ENCODE measurements at places on chromosomes 3 and 15.

GRCh38 chr15:90868261-90868689 is at the start of gene FURIN:
TSS of gene FURIN (plus strand) at chr15:90868588. CDS start at chr15:90875741, 7,153 bp downstream.
- DNase-seq = peak; percentile 76

DNA sequence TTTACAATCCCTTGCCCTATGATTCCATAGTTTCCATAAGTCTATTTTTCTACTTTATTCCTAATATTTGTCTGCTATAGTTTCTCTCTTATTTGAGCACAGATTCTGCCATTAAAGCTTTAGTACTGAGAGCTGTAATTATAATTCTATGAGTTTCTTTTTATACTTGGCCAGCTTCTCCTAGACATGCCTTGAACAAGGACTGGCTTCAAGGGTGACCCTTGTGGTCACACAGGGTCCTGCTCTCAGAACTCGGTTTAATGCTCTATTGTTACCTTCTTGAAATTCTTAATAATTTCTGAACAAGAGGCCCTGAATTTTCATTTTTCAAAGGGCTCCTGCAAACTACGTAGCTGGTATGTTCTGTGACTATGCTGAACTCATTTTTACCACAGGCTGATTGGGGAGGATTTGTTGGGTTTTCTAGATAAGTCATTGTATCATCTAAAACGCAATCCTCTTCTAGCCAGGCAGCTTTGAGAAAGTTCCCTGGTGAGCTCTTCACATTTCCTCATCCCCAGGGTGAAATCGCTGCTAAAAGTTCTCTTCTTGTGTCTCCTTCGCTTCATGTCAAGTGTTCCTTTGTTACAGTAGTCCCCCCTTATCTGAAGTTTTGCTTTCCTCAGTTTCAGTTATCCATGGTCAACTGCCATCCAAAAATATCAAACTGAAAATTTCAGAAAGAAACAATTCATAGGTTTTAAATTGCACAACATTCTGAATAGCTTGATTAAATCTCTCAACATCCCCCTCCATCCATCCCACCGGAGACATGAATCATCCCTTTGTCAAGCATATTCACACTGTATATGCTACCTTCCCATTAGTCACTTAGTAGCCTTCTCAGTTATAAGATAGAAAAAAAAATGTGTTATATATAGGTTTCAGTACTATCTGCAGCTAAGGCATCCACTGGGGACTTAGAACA is 12.6 kb upstream of the PLCL2 start:
- peak; percentile 27 for DNase-seq

DNA sequence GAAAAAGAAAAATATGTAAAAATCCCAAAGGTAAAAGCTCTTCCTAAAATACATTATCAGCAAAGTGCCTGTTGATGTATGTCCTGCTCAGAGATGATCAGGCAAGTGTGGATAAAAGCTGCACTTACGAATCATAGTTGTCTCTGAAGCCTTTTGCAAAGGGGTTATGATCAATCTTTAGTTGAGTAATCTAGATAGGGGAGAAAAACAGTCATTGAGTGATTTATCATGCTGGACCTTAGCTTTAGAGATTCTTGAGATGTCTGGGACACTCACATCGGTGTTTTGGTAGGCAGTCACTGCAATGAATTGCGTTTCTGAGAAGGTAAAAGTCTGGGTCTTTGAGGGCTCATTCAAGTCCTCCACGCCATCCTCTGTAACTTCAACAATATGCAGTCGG is 3.7 kb downstream of the EOMES start:
- no peak for DNase-seq

DNA sequence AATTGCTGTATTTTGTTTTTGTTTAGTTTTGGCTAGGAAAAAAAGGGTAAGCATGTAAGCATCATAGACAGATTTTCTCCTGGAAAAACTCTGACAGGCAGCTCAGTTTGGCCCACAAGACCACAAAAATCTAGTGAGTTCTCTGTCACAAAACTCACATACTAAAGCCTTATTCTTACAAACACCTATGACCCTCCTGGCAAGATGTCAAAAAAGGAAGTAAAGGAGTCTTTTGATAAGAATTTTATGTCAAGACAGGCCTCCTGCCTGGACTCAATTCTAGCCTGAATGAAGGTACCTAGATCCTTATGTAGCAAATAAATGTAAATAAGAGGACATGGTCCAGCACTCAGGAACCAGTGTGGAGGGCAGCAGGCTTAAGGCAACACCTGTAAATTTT is 668.3 kb upstream of the ZNF385D start:
- no peak for DNase-seq

GRCh38 chr3:122928396-122929187 is 99.0 kb downstream of the SEMA5B start:
- no peak for DNase-seq

DNA sequence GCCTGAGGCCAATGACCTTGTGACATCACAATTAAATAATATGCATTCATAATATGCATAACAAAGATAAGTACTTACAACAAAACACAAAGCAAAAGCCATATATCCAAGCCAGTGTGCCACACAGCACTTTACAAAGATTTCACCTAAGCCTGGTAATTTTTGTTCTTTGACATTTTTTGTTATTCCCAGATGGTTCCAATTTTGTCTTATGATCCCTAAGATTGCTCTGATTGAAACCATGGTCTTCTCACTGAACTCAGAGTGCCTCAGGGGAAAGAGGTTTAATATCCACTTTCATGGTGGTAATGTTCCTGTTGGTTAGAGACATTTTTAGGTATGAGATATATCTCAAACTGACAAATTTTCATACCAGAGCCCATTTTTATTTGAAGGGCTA is 29.1 kb downstream of the RETNLB start:
- no peak for DNase-seq

- no peak for DNase-seq
Observed at GRCh38 chr15:94029495-94029894, 201.9 kb upstream of the MCTP2 start.

- DNase-seq = no peak
Observed at GRCh38 chr3:189908646-189909045, 212.1 kb downstream of the P3H2 start.

- no peak for DNase-seq
Observed at GRCh38 chr3:107446706-107447105, 69.5 kb downstream of the CCDC54 start.

GRCh38 chr3:64152086-64152485 is 73.2 kb downstream of the PRICKLE2 start:
- DNase-seq = no peak

DNA sequence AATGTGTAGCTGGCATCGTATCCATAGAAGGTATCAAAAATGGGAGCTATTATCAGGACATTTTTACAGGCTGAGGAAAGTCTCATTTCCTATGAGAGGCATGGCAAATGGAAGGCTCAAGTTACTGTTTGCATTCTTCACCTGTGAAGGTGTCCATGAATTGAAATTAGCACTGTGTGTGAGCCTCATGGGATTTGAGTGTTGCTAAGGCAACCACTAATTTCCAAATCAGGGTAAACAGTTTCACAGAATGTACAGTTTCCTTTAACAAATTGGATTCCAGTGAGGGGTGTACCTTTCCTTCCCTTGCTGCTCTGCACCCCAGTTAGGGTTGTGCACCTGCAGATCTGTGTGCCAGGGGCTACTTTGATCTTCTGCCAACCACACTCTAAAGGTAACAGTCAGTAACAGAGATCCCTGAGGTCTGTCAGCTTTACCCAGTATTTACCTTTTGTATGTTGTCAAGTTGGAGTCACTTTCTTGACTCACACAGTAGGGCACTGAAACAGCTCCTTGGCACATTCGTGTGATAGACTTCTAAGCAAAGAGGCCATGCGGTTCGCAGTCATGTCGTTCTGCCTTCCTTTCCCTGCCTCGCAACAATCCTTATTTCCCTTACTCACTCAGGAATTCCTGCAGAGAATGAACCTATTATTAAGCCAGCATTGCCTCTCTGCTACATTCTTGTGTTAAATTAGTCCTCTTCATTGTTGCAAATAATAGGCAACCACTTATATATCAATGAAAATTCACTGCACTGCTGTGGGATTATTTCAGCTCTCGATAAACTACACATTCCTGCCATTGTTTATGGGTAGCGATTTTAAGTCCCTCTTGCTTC is 129.8 kb upstream of the GBE1 start:
- DNase-seq = no peak

- no peak for DNase-seq
Observed at GRCh38 chr3:125200731-125201139, 11.8 kb downstream of the SLC12A8 start.

GRCh38 chr3:25603703-25604102 is 61.0 kb downstream of the TOP2B start:
- DNase-seq = peak; percentile 84

DNA sequence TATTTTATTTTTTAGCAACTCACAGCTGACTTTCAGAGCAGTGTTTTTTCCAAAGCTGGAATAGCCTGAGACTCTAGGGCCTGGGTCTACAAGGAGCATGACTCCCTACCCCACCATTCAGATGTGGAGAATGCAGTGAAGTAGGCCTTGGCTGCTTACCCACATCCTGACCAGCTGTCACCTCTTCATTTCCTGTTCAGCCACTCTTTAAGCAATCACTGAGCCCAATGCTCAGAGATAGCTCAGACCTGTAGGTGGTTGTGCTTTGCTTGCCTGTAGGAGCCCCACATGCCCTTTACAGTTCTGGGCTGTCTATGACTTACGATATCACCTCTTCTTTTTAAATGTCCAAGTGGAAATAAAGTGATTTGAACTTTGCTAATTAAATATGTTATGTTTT is 148.1 kb downstream of the NEK11 start:
- no peak for DNase-seq

DNA sequence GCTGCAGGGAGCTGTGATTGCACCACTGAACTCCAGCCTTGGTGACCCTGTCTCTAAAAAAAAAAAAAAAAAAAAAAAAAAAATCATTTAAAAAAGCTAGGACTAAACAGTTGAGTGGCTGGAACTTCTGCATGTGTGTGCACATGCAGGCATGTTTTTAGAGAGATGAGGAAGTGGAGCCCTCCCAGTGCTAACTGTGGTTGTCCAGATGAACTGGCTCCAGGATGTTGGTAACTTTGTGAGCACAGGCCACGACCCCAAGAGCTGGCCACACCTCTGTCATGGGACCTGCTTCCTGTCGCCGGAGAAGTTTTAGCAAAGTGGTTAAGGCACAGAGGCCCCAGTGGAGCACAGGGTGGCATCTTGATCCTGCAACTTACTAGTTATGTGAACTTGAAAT is 27.0 kb downstream of the CHCHD6 start:
- peak; percentile 25 for DNase-seq

DNA sequence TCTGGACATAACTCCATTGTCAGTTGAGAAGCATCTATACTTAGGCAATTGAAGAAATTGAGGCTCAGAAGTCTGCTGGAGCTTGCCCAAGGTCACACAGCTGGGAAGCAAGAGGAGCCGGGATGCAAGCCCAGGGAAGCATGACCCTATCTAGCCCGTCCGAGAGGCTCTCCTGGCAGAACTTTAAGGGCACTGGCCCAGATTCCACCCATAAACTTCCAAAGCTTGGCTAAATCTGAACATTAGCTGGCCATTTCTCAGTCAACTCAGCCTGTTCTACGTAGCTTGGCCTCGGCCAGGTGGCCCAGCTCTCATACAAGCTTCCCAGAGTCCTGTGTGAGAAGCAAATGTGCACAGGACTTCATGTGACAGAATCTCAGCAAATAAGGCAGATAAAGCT is 75.8 kb downstream of the LRIG1 start:
- no peak for DNase-seq

DNA sequence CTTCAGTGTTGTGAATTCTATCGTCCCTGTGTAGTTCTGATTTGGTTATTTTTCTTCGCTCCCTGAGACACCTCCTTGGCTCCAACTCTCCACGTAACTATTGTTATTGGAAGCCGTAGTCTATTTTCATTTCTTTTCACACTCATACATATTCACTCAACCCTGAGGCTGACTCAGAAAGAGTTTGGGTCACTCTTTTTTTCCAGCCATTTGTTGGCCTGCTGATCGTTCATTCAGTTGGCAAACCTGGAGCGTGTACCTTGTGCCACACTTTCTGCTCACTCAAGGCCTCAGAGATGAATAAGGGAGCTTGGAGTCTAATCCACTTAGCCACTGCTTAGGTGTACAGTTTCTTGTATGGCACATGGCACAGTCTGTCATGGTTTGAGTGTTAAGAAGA is 22.4 kb downstream of the GYG1 start:
- DNase-seq = no peak

DNA sequence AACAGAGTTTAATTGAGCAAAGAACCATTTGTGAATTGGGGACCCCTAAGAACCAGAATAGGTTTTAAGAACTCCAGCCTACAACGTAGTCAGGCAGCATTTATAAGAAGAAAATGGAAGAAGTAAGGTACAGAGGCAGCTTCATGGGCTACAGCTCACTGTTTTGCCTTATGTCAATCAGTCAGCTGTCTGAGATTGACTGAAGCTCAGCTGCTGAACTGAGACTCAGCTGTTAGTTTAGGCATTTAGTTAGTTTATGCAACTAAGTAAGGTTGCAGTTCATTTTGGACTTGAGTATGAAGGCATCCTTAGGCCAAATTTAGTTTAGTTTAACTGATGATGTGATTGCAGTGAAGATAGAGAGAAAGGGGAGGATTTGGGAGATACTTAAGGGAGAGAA is 34.1 kb upstream of the RASA2 start:
- DNase-seq = no peak

- no peak for DNase-seq
Observed at GRCh38 chr3:66582721-66583423, 82.0 kb upstream of the LRIG1 start.

DNA sequence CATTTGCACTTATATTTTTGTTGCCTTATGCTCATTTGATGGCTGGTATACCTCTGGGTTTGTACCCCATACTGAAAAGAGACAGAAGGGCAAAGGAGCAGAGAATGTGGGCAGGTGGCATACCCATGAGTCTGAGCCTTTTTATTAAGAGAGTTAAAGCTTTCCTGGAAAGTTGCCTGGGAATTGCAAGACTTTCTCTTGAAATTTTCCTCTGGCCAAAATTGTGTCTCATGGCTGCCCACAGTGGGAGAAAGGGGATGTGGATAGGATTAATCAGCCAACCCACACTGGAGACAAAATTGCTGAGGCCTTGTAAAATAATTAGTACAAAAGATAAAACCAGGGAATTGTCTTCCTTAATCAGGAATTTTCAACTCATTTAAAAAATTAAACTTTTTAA is 8.2 kb upstream of the NMD3 start:
- peak; percentile 37 for DNase-seq

- no peak for DNase-seq
Observed at GRCh38 chr3:118480101-118480860, 554.4 kb downstream of the IGSF11 start.

GRCh38 chr15:95298729-95299128 is 1031.8 kb upstream of the NR2F2 start:
- no peak for DNase-seq

GRCh38 chr3:9229325-9229724 is 20.1 kb downstream of the SRGAP3 start:
- no peak for DNase-seq

Data from suppressor macrophage treated with lipopolysaccharide for 4 hours (primary cell).